ENCODE measurements at places on chromosomes 6 and 20.

DNA sequence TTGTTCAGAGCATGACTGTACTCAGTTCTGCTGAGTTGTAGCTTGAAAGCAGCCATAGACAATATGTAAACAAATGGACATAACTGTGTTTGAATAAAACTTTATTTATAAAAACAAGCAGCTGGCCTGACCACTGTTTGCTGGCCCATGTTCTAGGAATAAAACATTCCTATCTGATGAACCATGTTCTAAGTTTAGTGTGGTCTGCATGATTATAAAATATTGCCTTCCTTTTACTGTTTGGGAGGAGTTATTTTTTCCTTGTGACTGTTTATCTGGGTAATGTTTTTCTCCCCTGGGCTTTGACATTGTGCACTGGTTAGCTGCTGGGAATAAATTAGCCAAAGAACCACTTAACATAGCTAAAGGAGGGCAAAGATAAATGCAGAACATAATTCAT, 55.1 kb downstream of the CDS2 start:
- no peak overlapping the region for H3K27ac ChIP-seq
- H3K4me3 ChIP-seq, result no peak overlapping the region

GRCh38 chr6:16397623-16398022, 159.2 kb downstream of the GMPR start:
- no peak for DNase-seq
- H3K36me3 ChIP-seq, result no peaks in the 10 kb centered on the region
- no peak overlapping the region for H3K27ac ChIP-seq
- H3K4me1 ChIP-seq, result no peaks in the 10 kb centered on the region

DNA sequence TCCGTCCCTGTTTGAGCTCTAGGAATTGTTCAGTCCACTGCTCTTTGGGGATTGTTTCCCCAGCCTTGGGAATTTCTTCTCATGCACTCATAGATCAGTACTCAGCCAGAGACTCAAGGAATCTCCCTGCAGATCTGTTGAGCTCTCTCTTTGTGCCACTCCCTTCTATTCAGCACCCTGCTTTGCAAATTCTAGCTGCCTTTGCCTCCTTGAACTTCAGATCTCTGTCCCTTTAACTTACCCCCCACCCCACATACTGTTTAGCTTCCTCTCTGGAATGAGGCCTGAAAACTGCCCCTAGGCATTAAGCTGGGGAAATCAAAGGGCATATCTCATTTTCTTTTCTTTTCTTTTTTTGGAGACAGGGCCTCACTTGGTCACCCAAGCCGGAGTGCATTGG, 30.5 kb downstream of the QRSL1 start:
- no peak for DNase-seq
- H3K27me3 ChIP-seq, result no peaks in the 10 kb centered on the region
- peaks cover 42% of the 10 kb centered on the region for H3K36me3 ChIP-seq
- H3K27ac ChIP-seq, result no peak overlapping the region
- H3K4me3 ChIP-seq, result no peak overlapping the region

DNA sequence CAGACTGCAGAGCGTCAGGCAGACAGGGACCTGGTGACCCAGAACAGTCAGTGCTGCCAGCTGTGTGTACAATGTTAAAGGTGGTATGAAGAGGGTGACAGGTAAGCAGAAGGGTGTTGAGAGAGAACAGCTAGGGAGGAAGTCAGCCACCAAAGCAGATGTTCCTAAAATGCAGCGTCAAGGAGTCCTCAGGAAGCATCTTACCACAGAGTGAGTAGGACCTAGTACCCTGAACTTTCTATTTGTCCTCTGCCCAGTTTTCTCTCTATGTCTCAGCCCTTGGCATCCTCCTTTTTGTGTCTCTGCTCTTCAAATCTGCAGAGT, 14.2 kb downstream of the STMND1 start:
- H3K36me3 ChIP-seq, result no peaks in the 10 kb centered on the region
- no peak overlapping the region for H3K27ac ChIP-seq
- H3K4me1 ChIP-seq, result no peaks in the 10 kb centered on the region

DNA sequence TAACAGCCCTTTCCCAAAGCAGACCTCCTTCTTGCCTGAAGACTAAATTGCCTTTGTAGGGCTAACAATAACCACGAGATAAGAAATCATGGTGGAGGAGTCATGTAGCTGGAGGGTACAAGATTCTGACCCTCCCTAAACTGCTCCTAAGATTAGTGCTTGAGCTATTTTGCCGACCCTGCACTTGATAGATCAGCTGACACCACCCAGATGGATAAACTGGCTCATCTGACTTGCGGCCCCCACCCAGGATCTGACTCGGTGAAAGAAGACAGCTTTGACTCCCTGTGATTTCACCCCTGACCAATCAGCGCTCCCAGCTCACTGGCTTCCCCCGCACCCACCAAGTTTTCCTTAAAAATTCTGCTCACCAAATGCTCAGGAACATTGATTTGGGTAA, 57.6 kb upstream of the UNC93A start:
- H3K36me3 ChIP-seq, result no peaks in the 10 kb centered on the region
- H3K27ac ChIP-seq, result no peak overlapping the region
- no peaks in the 10 kb centered on the region for H3K4me1 ChIP-seq
- peaks cover 3% of the 10 kb centered on the region for H3K27me3 ChIP-seq
- no peak overlapping the region for H3K4me3 ChIP-seq

DNA sequence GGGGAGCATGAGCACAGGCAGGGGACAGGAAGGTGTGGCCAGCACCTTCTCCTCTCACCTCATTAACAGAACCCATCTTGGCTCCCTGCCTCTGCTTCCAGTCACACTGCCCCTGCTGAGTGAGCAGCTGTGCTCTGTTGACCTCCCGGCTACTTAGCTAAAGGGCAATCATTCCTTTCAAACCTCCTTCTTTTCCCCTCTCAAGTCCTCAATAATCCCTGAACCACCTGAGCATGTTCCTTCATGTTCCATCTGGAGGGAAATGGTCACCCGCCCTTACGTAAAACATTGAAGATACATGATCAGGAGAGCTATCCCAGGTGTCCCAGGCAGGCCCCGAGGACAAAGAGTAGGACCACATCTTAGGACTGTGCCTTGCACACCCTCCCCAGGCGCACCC, 21.7 kb upstream of the MRPS10 start:
- no peak overlapping the region for H3K4me3 ChIP-seq
- no peaks in the 10 kb centered on the region for H3K27me3 ChIP-seq
- H3K27ac ChIP-seq, result no peak overlapping the region
- H3K4me1 ChIP-seq, result no peaks in the 10 kb centered on the region
- no peak for DNase-seq
- H3K36me3 ChIP-seq, result peaks cover 40% of the 10 kb centered on the region

- no peak overlapping the region for H3K4me3 ChIP-seq
- H3K4me1 ChIP-seq, result no peaks in the 10 kb centered on the region
- H3K36me3 ChIP-seq, result no peaks in the 10 kb centered on the region
Measured at GRCh38 chr6:37674161-37674560, 23.5 kb downstream of the MDGA1 start.

DNA sequence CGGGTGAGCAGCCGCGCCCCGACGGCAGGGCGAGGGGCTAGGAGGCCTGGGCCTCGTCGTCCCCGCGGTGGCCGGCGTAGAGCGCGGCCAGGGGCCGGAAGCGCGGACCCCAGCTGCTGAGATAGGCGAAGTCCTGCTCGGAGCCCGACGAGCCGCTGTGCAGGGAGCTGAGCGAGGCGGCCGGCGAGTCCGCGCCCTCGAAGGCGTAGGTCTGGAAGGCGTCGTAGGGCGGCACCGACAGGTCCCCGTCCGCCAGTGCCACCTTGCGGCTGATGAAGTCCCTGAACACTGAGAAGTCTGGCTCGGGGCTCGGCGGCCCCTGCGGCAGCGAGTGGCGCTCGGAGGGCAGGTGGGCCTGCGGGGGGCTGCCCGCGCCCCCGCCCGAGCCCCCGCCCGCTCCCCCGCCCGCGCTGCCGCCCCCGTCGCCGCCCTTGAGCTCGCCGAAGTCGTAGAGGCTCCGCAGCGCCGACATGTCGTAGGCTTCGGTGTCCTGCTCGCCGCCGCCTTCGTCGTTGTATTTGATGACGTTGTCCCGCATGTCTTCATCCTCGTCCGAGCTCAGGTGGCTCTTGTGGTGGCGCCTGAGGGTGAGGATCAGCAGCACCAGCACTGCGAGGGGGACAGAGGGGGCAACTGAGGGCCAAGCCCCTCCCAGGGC, 56.5 kb downstream of the CD40 start:
- H3K4me3 ChIP-seq, result no peak overlapping the region
- H3K4me1 ChIP-seq, result no peaks in the 10 kb centered on the region
- no peak overlapping the region for H3K27ac ChIP-seq
- H3K36me3 ChIP-seq, result no peaks in the 10 kb centered on the region
- H3K27me3 ChIP-seq, result peaks cover 15% of the 10 kb centered on the region

DNA sequence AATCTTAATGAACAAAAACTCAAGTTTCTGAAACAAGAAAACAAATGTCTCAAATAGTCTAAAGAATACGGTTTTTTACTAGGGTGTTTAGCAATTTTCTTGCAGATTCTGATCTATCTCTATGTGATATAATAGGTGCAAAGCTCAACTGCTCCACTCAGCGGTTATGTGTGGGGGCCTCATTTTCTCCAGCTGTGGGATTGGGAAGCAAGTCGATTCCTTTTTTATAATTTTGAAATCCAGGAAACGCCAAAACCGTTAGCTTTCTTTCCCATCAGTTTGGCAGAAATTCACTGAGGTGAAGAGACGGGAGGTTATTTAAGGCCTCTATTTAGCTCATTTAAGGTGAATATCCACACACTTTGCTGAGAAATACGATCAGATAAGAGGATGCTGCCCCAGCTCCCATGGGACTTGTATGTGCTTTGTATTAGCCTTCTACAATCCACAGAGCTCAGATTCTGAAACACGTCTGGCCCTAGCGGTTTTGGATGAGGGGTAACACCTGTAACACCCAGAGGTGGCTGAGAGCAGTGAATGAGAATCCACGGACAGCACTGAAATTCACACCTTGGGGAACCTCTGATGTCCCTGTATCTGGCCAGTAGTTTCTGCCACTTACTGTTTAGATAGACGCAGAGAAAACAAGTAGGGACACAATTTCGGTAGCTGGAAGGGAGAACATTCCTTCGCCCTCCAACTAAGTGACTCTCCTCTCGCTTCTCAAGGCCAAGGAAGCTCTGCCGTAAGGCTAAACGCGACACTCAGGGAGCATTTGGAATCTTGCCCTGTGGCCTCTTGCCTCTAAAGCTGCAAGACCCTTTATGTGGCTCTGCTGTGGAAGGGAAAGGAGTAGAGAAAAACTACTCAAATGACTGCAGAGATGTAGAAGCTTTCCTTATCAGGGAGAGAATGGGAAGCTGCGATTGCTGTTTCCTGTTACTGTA, 6.5 kb upstream of the BCAS4 start:
- no peak overlapping the region for H3K27ac ChIP-seq
- no peak for DNase-seq
- no peaks in the 10 kb centered on the region for H3K4me1 ChIP-seq
- H3K4me3 ChIP-seq, result no peak overlapping the region
- no peaks in the 10 kb centered on the region for H3K36me3 ChIP-seq

GRCh38 chr6:109373762-109374161, 8.5 kb downstream of the CD164 start:
- H3K4me1 ChIP-seq, result peaks cover 11% of the 10 kb centered on the region
- no peaks in the 10 kb centered on the region for H3K27me3 ChIP-seq
- H3K4me3 ChIP-seq, result no peak overlapping the region
- DNase-seq, result no peak

GRCh38 chr6:38011937-38012336, 192.4 kb downstream of the ZFAND3 start:
- no peak for DNase-seq
- H3K36me3 ChIP-seq, result no peaks in the 10 kb centered on the region
- no peak overlapping the region for H3K27ac ChIP-seq
- no peak overlapping the region for H3K4me3 ChIP-seq

GRCh38 chr6:168584671-168585070, 143.7 kb downstream of the SMOC2 start:
- no peak overlapping the region for H3K27ac ChIP-seq
- DNase-seq, result no peak
- H3K4me1 ChIP-seq, result no peaks in the 10 kb centered on the region
- no peak overlapping the region for H3K4me3 ChIP-seq
- no peaks in the 10 kb centered on the region for H3K36me3 ChIP-seq

GRCh38 chr20:48153523-48153922, 368.2 kb upstream of the SULF2 start:
- no peak overlapping the region for H3K4me3 ChIP-seq
- no peaks in the 10 kb centered on the region for H3K36me3 ChIP-seq
- DNase-seq, result no peak
- no peaks in the 10 kb centered on the region for H3K4me1 ChIP-seq

GRCh38 chr6:85913001-85913400, 270.3 kb upstream of the SYNCRIP start:
- no peak overlapping the region for H3K27ac ChIP-seq
- H3K27me3 ChIP-seq, result no peaks in the 10 kb centered on the region
- no peak for DNase-seq

GRCh38 chr20:37353285-37353849, 7.4 kb downstream of the SRC start:
- no peak for DNase-seq
- H3K27ac ChIP-seq, result no peak overlapping the region
- H3K36me3 ChIP-seq, result no peaks in the 10 kb centered on the region
- no peaks in the 10 kb centered on the region for H3K4me1 ChIP-seq
- no peak overlapping the region for H3K4me3 ChIP-seq
- no peaks in the 10 kb centered on the region for H3K27me3 ChIP-seq

GRCh38 chr6:29905286-29905685, 37.0 kb upstream of the HLA-A start:
- H3K27me3 ChIP-seq, result no peaks in the 10 kb centered on the region
- H3K4me3 ChIP-seq, result no peak overlapping the region
- no peak for DNase-seq
- no peaks in the 10 kb centered on the region for H3K36me3 ChIP-seq

GRCh38 chr6:51901766-51902764, 185.3 kb downstream of the PKHD1 start:
- H3K4me1 ChIP-seq, result no peaks in the 10 kb centered on the region
- no peak overlapping the region for H3K4me3 ChIP-seq
- no peaks in the 10 kb centered on the region for H3K27me3 ChIP-seq
- no peaks in the 10 kb centered on the region for H3K36me3 ChIP-seq

- no peaks in the 10 kb centered on the region for H3K36me3 ChIP-seq
- H3K4me1 ChIP-seq, result no peaks in the 10 kb centered on the region
Measured at GRCh38 chr6:150702675-150703074, 103.0 kb downstream of the PLEKHG1 start.

DNA sequence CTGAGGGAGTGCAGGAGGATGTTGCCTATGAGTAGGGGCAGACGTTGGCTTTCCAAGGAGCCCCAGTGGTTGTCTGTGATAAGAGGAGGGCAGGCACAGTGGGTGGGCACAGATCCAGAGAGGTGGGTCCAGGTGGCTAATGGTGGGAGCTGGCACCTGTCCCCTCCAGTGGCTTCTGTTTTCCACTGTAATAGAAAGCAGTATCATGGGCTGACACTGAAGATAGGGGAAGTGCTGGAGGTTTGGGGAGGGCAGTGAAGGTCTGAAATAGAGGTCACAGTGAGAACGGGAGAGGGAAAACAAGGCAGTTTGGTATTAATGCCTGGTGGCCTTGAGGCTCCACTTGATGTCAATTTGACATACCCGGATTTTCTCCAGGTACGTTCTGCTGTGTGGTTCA, 10.5 kb upstream of the TXNDC5 start:
- no peaks in the 10 kb centered on the region for H3K36me3 ChIP-seq
- no peak overlapping the region for H3K27ac ChIP-seq
- no peak for DNase-seq
- peaks cover 6% of the 10 kb centered on the region for H3K27me3 ChIP-seq
- H3K4me3 ChIP-seq, result no peak overlapping the region
- H3K4me1 ChIP-seq, result no peaks in the 10 kb centered on the region

All from effector memory CD4-positive, alpha-beta T cell (primary cell).